ENCODE measurements at places on chromosomes 16 and 17.
A peak's percentile ranks its signal among the peaks of the same experiment; 100 is the strongest.

GRCh38 chr17:48215583-48216139 is 108.1 kb downstream of the SNX11 start:
- no peak for DNase-seq

DNA sequence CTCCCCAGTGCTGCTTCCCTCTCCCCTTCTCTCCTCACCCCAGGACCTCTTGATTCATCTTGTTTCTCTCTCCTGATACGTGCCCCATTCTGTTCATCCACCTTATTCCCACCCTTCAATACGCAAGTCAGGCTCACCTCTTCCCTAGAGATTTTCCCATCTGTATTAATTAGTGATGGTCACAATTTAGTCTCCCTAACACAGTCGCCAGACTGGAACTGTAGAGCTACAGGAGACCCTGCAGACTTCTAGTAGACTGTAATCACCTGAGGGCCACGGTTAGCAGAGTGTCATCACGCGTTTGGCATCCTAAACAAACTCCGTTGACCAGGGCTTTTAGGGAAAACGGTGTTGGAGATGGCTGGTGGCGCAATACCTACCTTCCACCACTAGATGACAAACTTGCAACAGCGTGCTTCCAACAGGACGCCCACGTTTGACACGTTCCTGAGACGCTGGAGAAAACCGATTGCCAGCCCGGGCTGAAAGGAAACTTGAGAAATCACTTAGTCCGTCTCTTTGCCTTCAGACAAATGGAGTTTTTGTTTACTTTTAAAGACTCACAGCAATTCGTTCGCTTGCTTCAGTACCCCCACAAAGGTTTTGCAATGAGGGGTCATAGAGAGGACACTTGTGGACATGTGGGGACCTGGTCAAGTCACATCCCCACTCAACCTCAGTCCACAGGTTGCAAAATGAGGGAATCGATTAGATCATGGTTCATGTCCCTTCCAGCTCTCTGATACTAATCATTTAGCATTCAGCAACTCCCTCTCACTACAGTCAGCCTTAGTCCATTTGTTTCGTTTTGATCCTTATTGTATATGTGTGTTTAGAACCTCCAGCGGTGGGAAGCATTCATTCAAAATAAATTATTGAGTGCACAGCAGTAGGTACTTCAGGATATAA is 20.6 kb downstream of the MYL4 start:
- peak; percentile 73 for DNase-seq

DNA sequence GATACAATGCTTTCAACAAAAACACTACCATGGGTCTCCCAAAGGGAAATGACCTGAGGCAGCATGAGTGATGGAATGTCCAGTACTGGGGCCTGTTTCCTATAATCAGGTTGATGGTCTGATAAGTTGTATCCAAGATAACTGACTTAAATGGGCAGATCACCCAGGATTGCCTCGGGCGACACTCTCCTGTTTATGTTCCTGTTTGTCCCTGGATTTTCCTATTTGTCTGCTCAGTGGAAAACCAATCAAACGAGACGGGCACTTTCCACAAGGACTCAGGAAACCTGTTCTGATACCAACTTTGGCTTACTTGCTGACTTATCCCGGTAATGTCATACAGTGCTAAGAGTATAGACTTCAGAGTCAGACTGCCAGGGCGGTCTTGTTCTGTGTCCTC is 27.4 kb downstream of the USP43 start:
- no peak for DNase-seq

- no peak for DNase-seq
Measured at GRCh38 chr17:48192321-48192731, 84.8 kb downstream of the SNX11 start.

DNA sequence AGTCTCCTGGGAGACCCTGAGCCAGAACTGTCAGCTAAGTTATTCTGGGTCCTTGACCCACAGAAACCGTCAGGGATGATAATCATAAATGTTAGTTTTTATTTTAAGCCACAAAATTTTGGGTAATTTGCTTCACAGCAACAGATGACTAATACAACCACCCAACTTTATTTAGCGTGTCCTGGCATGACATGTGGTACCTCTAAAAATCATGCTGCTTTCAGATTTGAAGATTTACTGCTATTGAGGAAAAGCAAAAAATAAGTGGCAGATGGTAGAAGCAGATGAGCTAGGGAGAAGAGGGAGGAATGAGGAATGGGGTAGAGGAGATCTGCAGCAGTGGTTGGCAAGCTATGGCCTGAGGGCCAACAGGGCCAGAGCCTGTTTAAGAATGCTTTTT is 90.4 kb downstream of the TMEM100 start:
- no peak for DNase-seq

GRCh38 chr17:79513206-79513605 is 97.6 kb downstream of the RBFOX3 start:
- DNase-seq = no peak

GRCh38 chr17:55931446-55931845 is 180.6 kb downstream of the PCTP start:
- DNase-seq = no peak

DNA sequence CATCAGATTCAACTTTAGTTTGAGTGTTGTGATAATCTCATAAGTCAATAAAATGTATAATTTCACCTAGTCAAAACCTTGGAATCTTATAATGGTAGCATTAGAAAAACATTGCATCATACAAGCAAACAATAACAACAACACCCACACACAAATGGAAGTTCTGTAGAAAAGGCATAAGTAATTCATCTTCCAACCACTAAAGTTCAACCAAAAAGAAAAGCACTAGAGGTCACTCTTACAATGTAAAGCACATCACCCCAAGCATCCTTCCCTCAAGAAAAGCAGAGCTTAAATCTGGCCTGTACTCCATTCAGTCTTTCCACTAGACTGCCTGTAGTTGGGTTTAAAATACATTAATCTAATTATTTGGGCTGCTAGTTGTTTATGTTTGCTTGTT is 1.8 kb downstream of the CNTNAP4 start:
- DNase-seq = no peak

GRCh38 chr17:60229188-60229802 is 79.5 kb downstream of the CA4 start:
- DNase-seq = no peak

DNA sequence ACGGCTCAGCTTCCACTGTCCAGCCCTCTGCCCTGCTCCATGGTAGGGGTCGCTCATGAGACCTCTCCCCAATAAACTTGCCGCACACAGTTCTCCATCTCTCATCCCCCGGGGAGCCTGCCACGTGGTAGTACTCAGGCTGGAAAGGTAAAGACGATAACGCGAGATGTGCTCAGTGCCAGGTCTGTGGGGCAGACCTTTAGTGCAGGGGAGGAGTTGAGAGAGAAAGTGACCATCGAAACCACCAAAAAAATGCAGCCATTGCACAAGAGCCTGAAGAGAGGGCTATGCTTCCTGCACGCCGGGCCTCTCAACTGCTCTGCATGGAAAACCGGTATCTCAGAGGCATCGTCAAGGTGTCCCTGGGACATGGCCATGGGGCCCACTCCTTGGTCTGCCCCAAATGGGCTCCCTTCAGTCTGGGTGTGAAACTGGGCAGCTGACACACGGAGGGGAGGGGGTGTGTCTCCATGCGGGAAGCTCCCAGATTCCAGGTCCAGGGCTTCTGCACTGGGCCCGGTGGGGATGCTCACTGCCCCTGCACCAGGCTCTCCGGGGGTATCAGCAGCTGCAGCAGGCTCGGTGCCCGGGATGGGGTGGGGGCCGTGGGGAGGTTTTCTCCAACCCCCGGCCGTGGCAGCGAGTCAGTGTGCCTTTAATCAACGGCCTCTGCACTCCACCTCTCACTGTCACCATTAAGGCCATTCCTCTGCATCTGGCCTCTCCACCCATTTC is 4.7 kb upstream of the AANAT start:
- no peak for DNase-seq

GRCh38 chr16:71919035-71919434 is 23.7 kb downstream of the IST1 start:
- DNase-seq = no peak

DNA sequence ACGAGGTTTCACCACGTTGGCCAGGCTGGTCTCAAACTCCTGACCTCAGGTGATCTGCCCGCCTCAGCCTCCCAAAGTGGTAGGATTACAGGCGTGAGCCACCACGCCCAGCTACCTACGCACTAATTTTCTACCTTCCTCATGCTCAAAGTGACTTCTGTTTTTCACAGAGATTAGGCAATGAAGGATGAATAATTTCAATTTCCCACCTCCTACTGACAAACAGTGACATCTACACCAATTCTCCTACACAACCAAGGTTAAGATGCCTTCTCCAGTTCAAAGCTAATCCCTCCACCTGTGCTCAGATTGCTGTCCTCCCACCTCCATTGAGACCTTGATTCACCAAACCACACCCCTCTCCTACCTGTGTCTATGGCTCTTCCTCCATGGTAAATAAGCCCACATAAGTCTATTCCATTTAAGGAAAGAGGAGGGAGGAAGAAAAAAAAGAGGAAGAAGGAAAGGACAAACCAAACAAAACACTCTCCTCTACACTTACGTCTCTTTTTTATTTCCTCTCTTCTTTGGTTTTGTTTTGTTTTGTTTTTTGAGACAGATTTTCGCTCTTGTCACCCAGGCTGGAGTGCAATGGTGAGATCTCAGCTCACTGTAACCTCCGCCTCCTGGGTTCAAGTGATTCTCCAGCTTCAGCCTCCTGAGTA is 5.5 kb upstream of the MED11 start:
- no peak for DNase-seq

- DNase-seq = no peak
Measured at GRCh38 chr16:84609563-84610177, 8.2 kb downstream of the COTL1 start.

GRCh38 chr16:11783319-11784037 is 13.6 kb downstream of the ZC3H7A start:
- DNase-seq = peak; percentile 62

DNA sequence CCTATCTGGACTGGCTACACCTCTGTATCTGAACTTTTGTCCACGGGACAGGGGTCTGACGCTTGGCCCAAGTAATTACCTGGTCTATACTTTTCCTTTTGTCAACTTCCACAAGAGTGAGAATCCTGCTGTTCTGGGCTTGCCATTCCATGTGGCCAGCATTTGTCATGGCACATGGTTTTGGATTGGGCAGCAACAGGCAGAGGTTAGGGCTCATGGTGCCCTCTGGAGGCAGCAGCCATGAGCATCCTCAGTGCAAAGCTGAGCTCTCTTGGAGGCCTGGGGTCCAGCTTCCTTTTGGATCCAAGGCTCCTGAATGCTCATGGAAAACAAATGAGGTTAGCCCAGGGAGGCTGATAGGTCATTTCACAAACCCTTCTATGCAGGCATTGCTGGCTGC is 7.5 kb upstream of the EDC4 start:
- no peak for DNase-seq

DNA sequence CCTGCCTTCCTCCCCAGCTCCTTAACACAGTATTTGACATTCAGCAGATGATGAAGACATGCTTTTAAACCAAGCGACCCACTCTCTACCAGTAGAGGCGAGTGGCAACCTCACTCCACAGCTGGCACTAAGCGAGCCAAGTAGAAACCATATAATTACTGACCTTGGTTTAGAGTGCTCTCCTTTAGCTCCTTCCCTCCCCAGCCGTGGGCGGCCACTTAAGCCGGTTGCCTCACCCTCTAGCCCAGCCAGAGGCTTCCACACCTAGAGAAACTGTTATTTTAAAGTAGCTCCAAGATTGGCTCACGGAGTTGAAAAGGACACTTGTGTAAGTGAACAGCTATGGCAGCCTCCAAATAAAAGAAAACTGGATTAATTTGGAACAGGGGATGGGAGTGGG is 109.1 kb upstream of the CRHR1 start:
- no peak for DNase-seq

- DNase-seq = no peak
Measured at GRCh38 chr16:65619606-65620005, 497.7 kb upstream of the CDH11 start.

- no peak for DNase-seq
Measured at GRCh38 chr17:28702026-28702751, 9.5 kb downstream of the PROCA1 start.

- DNase-seq = no peak
Measured at GRCh38 chr17:44912763-44913544, 2.3 kb downstream of the GFAP start.

- no peak for DNase-seq
Measured at GRCh38 chr16:1900452-1900774, 17.8 kb downstream of the HS3ST6 start.

GRCh38 chr16:81374550-81374949 is 59.8 kb downstream of the GAN start:
- no peak for DNase-seq

DNA sequence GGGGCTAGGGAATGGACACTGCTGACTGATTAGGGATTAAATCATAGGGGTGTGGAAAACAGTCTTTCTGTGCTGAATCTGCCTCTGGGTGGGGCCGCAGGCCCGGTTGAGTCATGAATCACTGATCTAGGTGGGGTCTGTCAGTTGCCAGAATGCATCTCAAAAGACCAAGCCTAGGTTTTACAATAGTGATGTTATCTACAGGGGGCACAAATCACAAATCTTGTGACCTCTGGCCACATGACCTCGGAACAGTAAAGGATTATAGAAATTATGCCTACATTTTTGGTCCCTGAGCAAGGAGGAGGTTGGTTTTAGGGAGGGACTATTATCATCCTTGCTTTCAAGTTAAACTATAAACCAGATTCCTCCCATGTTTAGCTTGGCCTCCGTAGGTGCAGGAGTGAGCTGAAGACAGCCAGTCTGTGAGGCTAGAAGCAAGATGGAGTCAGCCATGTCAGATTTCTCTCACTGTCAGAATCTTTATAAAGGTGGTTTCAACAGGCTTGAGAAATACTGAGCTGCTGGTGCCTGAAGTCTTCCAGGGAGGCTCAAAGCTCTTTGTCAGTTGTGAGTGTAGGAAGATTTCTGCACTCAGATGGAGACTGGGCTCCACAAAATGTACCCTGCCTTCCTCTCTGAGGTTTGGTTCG is 12.9 kb downstream of the GNGT2 start:
- peak; percentile 21 for DNase-seq

GRCh38 chr16:83301971-83302370 is 505.8 kb upstream of the HSBP1 start:
- DNase-seq = no peak

- DNase-seq = no peak
Measured at GRCh38 chr17:68391561-68392268, 65.6 kb downstream of the WIPI1 start.

- no peak for DNase-seq
Measured at GRCh38 chr16:78303946-78304345, 204.5 kb downstream of the WWOX start.

GRCh38 chr17:58873926-58874325 is 118.3 kb downstream of the PPM1E start:
- DNase-seq = no peak

GRCh38 chr16:47016700-47017133 is 43.2 kb upstream of the DNAJA2 start:
- DNase-seq = no peak

- no peak for DNase-seq
Measured at GRCh38 chr17:58088624-58089023, 5.4 kb downstream of the DYNLL2 start.

GRCh38 chr16:6704306-6704930 is 628.2 kb upstream of the RBFOX1 start:
- DNase-seq = no peak

- no peak for DNase-seq
Measured at GRCh38 chr17:19371259-19372010, 6.9 kb upstream of the MAPK7 start.

- no peak for DNase-seq
Measured at GRCh38 chr17:49986396-49987289, 8.4 kb downstream of the DLX3 start.

Data from activated T-cell treated with anti-CD3 and anti-CD28 coated beads, Interleukin-2, amount 50 U/mL, for 24 hours (primary cell).